ENCODE measurements at places on chromosomes 1 and 21.

- DNase-seq = peak; percentile 52
These were observed 149.2 kb downstream of the BEND5 start for GRCh38 chr1:48627486-48627885.

DNA sequence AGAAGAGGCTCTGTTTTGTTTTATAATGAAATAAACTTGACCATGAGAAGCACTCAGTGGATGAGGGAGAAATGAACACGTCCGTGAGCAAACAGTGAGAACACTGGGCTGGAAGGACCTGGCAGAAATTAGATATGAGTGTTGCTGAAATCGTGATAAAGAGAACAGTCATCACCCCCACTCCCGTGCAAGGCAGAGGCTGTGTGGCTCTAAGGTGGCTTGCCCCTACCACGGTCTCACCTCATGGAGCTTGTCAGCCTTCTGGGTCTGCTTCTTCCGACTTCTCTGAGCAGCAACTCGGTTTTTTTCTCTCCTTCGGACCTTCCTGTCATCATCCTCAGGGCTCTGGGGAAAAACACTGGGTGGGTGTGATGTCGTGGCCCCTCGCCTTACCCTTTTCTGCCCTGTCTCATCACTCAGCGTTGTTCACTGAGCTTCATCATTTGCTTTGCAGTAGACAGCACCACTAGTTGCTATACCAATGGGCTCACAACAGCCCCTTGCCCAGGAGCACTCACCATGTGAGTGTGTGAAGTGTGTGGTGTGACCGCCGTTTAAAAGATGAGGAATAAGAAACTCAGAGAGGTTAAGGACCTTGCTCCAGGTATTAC, 2.8 kb downstream of the BATF3 start:
- no peak for DNase-seq

DNA sequence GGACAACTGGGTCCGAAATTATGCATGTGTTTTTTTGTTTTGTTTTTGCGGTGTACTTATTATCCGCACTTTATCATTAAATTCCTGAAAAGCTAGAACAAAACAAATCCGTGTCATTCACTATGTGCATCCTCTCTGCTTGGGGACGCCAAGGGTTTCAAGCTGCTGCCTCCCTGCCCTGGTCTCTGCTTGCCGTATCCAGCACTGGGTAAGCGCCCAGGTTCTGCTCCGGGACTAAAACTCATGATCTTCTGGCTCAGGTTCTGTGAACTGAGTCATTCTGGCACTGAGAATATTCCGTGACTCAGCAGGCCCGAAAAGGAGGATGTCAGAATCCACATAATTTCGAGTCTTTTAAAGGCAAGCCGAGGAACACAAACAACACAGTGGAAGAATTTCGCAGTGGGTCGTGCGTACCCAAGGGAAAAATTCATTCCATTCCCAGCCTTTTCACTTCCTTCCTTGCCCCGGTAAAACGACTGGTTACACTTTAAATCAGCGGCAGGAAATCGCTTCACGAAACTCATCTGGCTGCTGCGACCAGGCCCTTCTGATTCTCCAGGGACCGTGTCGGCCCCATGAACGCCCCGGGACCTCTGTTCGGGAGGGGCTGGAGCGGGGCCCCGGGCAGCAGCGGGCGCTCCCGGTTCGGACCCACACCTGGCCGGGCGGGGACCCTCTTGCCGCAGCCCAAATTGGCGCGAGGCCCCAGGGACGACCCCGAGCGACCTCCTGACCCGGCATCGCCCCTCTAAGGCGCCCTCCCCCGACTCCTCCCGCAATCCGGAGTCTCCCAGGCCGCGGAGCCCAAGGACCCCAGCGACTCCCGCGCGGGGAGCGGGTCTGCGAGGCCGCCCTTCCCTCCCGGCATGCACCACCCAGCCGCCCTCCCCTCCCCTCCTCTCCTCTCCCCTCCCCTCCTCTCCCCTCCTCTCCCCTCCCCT, 746 bp upstream of the LAMC1 start:
- peak; percentile 90 for DNase-seq

DNA sequence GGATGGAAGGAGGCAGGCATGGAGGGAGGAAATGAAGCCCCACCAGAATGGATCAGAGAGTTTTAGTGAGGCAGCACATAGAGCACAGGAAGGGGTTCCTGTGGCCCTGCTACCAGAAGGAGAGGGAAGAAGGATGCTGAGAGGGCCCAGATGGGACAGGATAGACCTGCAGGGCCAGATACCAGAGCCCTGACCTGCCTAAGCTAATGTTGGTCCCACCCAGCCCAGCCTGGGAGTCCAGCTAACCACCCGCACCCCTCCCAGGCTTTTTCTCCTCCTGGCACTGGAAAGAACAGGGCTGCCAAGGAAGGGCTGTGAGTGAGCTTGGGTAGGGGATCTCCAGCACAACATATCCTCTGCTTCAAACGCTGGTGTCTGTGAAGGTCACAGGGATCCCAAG, 6.9 kb downstream of the NECTIN4 start:
- no peak for DNase-seq
